Naive B cell (primary cell): ENCODE measurements at places on chromosomes 4 and X. TPM values are rescaled to one million over a fixed set of nuclear protein-coding genes. Genes with fewer than 3 reads are reported as not detected.

Gene CYLC1
- polyA plus RNA-seq = not detected

Gene CRLF2
- not detected for polyA plus RNA-seq

Gene BST1
- polyA plus RNA-seq = 0.45 TPM

Gene PDGFRA
- polyA plus RNA-seq = 1.2 TPM

Gene GDI1
- 44.3 TPM for polyA plus RNA-seq

Gene DCAF12L2
- polyA plus RNA-seq = not detected

Gene LONRF3
- polyA plus RNA-seq = not detected

Gene HEPH
- not detected for polyA plus RNA-seq

Gene SPIN3
- polyA plus RNA-seq = 1.1 TPM

Gene RRH
- polyA plus RNA-seq = not detected

Gene EFHC2
- polyA plus RNA-seq = 0.20 TPM

Gene NUDT10
- not detected for polyA plus RNA-seq

Gene CT45A1
- polyA plus RNA-seq = not detected

Gene UPF3B
- 5.8 TPM for polyA plus RNA-seq
